Esophagus squamous epithelium (tissue), 5 donors: ENCODE measurements at places on chromosomes 6 and 20.

DNA sequence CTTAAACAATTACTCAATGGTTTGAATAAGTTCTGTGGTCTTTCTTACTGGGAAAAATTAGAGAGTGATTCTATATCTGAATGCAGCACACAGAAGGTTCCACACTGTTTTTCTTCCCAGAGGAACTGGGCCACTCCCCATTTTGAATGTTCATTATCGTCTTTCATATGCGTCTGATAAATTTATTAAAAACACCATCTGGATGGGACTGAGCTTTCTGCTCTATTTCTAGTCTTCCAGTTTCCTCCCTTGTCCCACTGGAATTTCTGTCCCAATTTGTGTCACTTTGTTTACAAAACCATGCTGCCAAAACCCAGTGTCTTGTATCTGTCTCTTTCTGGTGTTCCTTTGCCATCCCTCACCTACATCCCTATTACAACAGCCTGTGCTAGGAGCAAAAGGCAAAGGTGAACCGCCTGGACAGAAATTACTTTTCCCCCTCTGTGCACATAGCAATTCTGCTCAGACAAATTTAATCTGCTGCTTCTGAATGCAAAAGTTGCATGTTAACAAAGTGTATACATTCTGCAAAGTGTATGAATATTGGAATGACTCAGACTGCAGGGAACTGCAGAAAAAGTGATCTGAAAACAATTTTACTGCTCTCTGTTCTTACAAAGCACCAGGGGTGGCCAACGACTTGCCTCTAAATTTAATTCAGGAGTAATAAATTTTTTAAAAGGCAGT is 333.6 kb downstream of the BTBD9 start:
- DNase-seq, result no peak

DNA sequence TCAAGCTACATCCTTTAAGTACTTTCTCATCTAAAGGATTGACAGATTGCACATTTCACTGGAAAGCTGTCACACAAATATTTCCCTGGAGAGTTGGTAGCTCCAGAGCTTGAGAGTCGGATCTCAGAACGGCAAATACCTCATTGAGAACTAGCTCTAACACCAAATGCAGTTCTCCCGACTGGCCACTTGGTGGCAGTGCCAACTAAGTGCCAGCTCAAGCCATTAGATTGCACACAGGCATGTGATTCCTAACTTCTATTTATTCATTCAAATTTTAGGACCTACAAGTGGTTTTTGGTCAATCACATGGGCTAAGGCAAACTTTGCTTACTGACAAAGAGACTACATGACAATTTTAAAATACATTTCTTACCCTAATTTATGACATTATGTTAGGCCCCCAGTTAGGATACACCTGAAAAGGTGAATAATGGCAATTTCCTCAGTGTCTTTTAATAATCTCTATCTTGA is 7.9 kb upstream of the MCHR2 start:
- no peak for DNase-seq

DNA sequence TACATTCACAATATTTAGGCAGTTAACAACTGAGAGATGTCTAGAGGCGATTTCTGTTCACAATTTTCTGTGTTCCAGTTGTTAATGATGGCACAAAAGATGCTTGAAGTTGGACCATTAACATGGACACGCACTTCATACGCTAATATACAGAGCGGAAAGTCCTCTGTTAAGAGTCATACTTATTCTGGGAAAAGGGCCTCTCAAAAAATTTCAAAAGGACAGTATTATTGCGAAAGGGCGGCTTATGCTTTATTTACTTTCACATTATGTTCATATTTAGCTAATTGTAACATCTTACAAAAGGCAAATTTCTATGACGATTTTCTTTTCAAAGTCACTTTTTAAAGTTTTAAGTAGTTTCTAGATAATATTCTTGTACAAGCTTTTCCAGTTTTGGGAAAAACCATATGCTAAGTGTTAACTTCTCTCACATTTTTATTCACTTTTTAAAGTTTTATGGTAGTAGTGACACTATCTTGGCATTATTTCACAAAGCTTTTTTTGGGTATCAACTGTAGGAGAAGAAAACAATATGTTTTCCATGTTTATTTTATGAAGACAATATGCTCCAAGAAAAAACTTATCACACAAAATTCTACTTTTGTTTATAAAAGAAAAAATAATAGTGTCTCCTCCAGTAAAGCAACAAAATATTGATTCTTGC is 62.3 kb downstream of the MAP7 start:
- DNase-seq, result no peak

- DNase-seq, result no peak
Measured at GRCh38 chr6:44742201-44742600, 354.7 kb downstream of the CDC5L start.

DNA sequence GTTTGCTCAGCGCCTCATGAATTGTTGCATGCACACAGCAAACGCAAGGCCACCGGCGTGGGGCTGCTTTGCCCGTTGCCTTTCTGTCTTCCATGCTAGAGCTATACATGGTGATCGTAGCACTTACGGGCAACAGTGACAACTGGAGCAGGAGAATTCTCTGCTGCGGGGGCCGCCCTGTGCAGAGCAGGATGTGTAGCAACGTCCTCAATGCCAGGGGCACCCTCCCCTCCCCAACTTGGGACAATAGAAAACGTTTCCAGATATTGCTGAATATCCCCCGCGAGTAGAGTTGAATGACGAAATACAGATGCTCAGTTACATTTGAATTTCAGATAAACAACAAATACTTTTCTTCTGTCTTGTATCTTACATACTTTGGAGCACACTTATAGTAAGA is 198.7 kb downstream of the TFAP2C start:
- DNase-seq, result no peak

DNA sequence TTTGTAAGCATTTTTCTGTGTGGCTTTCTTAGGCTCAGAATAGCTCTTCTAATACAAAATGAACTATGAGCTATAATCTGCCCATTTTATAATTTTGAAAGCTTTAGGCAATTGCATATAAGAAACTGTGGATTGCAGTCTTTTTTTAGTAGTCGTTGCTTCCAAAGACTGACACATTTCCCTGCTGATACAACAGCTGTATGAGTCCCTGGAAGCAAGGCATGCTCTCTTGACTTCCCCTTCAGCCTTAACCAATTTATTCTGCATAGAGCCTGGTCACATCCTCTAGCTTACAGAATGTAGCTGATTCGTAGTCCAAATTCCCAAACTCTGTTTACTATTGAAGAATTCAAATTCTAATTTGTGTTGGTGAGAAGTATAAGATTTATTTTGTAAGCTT is 155.3 kb upstream of the EYA4 start:
- DNase-seq, result no peak

- DNase-seq, result no peak
Measured at GRCh38 chr6:110951008-110951407, 7.5 kb upstream of the GTF3C6 start.

DNA sequence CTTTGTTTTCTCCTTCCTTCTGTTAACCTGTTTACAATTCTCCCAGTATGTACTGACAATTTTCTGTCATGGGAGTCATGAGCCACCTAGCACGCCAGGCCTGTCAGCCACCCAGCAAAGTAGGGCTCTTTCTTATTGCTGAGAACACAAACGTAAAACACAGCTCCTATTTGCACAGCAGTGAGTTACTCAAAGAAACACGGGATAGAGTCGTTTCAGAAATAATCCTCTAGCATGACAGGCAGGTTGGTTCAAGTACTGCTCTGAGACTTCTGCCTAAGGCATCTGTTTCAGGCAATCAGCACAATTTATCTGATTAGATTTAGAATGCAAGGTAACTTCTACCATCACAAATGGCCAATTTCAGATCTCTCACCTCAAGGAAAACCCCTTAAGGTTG is 88.8 kb downstream of the CD24 start:
- DNase-seq, result no peak

DNA sequence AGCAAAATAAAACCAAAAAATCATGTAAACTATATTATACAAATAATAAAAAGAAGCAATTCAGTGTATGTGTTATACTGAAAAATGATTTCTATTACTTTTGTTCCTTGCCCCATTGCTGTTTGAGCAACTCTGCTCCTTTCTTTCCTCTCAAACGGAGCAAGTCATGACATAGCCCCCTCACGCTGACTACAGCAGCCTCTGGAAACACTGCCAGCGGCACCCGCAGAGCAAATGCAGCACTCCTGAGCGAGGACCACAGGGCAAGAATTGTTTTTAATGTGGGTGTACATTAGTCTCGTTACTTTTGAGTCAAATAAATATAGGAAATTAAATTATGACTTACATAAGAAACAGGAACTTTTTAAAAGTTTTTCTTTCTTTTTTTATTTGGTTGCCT is 350.1 kb upstream of the HSF2 start:
- DNase-seq, result no peak

DNA sequence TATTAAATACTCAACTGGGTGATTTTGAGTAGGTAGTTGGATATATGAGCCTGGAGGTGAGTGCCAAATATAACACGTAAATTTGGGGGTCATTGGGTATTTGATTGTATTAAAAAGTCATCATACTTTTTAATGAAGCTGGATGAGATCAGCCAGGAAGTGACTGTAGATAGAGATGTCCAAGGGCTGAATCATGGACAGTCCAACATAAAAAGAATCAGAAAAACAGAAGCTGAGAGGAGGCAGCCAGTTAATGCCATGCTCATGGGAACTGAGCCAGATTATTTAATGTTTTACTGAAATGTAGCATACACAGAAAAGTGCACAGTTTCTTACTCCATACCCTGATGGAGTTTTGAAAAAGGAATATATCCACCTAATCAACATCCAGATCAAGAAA is 435.5 kb upstream of the PLCB4 start:
- DNase-seq, result no peak

- no peak for DNase-seq
Measured at GRCh38 chr20:52683761-52684160, 288.4 kb upstream of the TSHZ2 start.

DNA sequence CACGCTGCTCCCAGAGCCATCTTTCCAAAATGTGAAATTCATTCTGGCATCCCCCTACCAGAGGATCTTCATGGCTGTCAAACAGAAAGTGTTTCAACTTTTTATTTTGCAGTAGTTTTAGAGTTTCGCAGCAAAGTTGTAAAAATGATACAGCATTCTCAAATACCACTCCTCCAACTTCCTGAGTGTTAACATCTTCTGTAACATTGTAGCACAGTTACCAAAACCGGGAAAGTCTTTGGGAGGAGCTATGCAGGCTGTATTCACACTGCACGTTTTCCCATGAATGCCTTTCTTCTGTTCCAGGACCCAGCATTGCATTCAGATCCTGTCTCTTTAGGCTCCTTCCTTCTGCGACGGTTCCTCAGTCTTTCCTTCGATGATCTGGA is 30.1 kb downstream of the CDYL start:
- no peak for DNase-seq

DNA sequence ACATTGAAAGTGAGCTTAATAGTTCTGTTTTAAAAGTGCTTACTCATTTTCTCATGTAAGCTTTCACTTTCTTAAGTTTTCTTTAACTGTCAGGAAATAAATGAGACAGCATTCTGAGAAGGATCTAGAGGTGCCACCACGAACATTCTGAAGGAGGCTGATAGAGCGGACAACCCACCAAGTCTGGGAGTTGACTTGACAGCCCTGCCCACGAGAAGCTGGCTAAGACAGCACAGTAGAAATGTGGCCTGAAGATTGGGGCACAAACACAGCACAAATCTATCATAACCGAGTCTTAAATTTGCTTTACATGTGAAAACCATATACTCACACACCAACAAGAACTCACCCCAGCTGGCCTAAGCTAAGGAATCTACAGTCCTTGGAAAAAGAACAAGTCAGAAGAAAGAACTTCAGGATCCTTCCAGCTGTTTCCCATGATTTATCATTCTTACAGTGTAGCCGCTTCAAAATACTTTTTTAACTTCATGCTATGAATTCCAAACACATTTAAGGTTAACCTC is 144.2 kb upstream of the TNFAIP3 start:
- DNase-seq, result no peak

DNA sequence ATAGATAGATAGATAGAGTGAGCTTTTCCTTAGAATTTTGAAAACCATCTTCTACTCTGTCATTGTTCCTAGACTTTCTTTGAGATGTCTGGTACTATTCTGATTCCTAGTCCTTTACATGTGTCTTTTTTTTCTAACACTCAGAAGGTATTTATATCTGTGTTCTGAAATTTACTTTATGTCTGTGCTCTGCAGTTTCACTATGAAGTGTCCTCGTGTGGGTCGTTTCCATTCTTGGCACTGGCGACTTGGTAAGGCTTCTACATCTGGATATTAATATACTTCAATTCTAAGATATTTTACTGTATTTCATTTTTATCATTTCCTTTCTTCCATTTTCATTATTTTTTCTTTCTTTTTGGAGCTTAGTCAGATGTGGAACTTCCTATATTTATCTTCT is 87.0 kb downstream of the FHL5 start:
- no peak for DNase-seq

DNA sequence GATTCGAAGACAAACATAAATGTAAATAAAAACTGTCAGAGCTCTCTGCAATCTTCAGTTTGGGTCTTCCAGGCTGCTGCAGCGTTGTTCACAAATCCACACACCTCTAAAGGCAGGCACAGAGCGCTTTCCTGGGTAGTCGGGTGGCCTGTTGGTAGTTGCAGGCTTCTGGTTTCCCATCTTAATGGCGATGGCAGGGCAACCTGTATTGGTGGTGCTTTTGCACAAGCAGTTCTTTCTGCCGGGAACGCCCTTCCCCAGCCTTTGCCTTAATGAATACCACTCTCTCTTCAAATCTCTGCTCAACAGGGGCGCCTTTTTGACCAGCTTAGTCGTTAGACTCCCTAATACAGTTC is 723 bp upstream of the IFT52 start:
- no peak for DNase-seq

DNA sequence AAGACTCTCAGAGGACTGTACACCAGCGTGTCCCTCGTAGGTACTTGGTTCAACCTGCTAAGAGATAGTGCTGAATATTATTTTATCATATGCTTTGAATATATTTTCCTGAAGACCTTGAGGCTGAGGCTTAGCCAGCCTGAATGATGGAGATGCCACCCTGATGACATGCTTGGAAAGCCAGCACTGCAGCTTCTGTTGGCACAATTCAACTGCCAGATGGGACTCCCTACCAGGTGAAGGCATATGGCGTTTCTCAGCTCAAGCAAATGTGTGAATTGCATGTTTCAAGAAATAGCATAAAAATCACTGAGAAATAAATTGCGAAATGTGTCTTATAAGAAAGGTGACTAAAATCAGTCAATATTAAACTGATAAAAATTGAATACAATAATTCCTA is 228.1 kb upstream of the CST7 start:
- no peak for DNase-seq

DNA sequence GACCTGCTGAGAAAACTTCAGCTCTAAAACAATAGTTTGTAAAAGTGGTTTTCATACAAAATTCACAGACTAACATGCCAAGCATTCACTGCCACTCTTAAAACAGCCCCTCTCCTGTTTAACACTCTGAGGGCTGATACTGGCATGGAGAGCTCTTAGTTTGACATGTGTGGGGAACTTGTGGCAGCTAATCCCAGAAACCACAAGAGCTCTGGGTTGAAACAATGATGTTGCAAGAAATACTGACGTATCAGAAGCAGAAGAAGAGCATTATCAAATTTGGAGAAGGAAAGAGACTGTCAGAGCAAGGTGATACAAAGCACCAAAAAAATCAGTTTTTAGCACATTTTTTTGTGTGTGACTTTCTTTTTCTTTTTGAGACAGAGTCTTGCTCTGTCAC is 5.1 kb downstream of the BEND3 start:
- no peak for DNase-seq
